T-helper 2 cell treated with Interferon-gamma antibody and Interleukin-4, amounts not matched to agents 5 μg/mL and 100 μg/mL, for 36 hours (primary cell): ENCODE measurements at places on chromosomes 13 and 19.

GRCh38 chr19:1860042-1860775 lies 3.2 kb downstream of the KLF16 start:
- no peak for DNase-seq

DNA sequence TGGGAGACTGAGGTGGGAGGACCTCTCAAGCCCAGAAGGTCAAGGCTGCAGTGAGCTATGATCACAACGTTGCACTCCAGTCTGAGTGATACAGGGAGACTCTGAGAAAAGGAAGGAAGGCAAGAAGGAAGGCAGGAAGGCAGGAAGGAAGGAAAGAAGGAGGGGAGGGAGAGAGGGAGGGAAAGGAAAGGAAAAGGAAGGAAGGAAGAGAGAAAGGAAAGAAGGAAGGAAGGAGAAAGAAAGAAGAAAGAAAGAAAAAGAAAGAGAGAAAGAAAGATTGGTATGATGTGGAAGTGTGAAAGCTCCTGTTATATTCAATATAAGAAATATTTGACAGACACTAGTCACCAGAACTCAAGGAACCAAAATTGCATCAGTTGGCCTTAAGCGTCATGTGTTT lies 32.5 kb upstream of the CEBPG start:
- no peak for DNase-seq

- peak; percentile 23 for DNase-seq
Observed at GRCh38 chr19:14116918-14117578, 514 bp downstream of the PRKACA start.

GRCh38 chr13:39910833-39911232 lies 255.4 kb downstream of the COG6 start:
- DNase-seq, result no peak

GRCh38 chr13:30114571-30115256 lies 192.6 kb downstream of the KATNAL1 start:
- DNase-seq, result peak; percentile 88

DNA sequence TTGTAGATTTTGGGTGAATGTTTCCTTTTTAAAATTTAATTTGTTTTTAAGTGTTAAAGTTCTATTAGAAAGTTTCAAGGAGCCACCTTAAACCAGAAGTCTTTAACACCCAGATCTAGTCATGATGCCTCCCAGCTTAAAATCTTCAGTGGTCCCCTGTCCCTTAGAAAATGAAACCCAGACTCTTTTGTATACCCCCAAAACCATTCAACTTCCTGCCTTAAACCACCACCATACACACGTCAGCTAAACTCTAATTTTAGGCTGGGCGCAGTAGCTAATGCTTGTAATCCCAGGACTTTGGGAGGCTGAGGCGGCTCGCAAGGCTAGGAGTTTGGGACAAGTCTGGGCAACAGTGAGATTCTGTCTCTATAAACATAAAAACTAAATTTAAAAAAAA lies 37.9 kb downstream of the N4BP2L1 start:
- no peak for DNase-seq

GRCh38 chr13:60679131-60679530 lies 282.1 kb downstream of the TDRD3 start:
- DNase-seq, result no peak

DNA sequence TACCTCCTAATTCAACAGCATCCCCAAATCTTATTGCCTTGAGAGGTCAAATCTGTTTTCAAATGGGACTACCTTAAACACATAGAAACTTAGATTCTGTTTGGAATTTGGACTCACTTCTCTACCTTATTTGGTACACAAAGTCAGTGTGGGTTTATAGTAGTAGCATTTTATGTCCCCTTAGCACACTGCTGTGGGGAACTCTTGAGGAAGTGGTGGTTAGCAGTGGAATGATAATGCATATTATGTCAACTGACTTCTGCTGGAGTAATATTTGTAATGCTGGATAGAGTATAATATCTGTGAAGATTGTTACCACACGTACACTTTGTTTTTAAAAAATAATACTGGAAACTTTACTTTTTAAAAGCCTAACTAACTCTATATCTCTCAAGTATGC lies 386.3 kb downstream of the NDFIP2 start:
- no peak for DNase-seq

GRCh38 chr19:23541991-23542390 lies 145.0 kb downstream of the ZNF675 start:
- DNase-seq, result no peak

GRCh38 chr19:9132422-9132821 lies 5.7 kb upstream of the OR7G3 start:
- DNase-seq, result no peak
